ENCODE measurements at places on chromosomes 6 and 20. TPM values are rescaled to one million over a fixed set of nuclear protein-coding genes. Genes with fewer than 3 reads are reported as not detected.

Gene KHDC1
- total RNA-seq: 1.1 TPM

Gene RAET1L
- total RNA-seq: not detected

Gene NCR2
- total RNA-seq: not detected

Gene CDH4
- total RNA-seq: not detected

Gene NOX3
- not detected for total RNA-seq

Gene ZC2HC1B
- total RNA-seq: not detected

Gene C6orf15
- total RNA-seq: not detected

Gene TRAPPC3L
- not detected for total RNA-seq
